Sciatic nerve (tissue), 2 donors: ENCODE measurements at places on chromosomes 3 and 15. TPM values are rescaled to one million over a fixed set of nuclear protein-coding genes. Genes with fewer than 3 reads are reported as not detected.

- no peak for DNase-seq
Measured at GRCh38 chr3:42827023-42827422, 17.8 kb downstream of the ACKR2 start.

DUOX1 gene
- total RNA-seq = 5.9 TPM

GRCh38 chr3:151133917-151134450 is 48.5 kb downstream of the MED12L start:
- DNase-seq = no peak

DNA sequence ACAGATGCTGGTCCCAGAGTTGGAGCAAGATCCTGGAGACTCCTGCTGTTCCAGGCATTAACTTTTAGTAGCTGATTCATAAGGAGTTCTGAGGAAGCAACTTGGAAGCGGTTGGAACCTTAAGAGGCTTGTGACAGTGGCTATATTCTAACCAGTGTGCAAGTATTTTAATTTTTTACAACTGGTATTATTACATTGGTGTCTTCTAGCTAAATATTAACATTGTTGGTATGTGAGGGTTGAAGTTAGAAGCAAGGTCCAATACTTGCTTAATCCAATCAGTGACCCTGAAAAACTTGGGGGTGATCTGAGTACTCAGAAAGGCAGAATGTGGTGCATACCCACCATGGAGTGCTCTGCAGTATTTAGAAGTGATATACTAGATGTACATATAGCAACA is 1.5 kb upstream of the OR4F15 start:
- DNase-seq = no peak

C3orf70 gene
- total RNA-seq = 12.9 TPM
